ENCODE measurements at places on chromosomes 16 and 17.

GRCh38 chr16:49281480-49281842 lies at the start of gene CBLN1:
CBLN1 (minus strand) TSS chr16:49281838; CDS start chr16:49281465, 373 bp downstream.
- DNase-seq, result no peak

DNA sequence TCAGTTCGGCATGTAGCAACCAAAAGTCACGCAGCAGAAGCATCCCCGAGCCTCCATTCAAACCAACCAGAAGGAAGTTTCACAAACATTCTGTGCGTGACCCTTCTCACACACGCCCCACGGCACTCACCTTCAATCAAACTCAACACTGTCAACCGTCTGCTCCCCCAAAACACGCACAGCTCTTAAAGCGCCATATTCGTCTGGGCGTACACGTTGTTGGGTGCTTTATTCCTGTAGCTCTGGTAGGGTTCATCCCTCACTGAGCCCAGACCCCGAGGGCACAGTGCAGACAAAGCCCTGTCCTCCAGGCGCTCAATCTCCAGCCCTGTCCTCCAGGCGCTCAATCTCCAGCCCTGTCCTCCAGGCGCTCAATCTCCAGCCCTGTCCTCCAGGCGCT lies 2.2 kb downstream of the RAB40B start:
- peak; percentile 30 for DNase-seq

DNA sequence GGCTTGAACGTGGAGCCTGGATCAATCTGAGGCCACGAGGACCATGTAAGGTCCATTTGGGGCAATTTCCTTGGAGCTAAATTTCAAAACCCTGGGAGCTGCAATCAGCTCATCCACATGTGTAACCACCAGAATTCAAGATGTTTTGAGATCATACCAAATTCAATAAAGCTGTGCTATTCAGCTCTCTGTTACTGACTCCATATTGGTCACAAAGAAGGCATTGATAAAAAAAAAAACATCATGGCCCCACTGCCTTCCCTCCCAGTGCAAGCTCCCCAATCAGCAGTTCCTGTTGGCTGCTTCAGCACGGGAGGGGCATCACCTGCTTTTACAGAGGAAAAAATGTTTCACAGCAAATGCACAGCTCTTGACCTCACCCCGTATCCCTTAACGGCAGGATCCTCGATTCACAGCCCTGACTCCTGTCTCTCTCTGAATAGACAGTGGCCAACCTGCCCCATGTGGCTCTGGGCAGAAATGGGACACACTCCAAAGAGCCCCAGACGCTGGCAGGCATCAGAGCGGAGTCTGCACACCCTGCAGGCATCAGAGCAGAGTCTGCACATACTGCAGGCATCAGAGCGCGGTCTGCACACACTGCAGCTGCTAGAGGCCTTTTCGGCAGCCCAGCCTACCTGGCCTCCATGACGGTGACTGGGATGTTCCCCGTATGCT lies 37.1 kb downstream of the FANCA start:
- no peak for DNase-seq

DNA sequence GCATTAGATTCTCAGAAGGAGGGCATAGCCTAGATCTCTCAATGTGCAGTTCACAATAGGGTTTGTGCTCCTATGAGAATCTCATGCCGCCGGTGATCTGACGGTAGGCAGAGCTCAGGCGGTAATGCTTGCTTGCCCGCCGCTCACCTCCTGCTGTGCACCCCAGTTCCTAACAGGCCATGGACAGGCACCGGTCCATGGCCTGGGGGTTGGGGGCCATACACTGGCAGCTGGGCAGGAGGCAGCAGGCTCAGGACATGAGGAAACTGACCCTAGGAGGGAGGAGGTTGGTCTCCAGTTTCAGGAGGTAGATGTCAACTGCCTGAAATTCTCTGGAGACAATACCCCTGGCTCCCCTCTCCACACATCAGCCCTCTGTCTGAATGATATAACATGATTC lies 245.0 kb upstream of the CACNG5 start:
- no peak for DNase-seq

DNA sequence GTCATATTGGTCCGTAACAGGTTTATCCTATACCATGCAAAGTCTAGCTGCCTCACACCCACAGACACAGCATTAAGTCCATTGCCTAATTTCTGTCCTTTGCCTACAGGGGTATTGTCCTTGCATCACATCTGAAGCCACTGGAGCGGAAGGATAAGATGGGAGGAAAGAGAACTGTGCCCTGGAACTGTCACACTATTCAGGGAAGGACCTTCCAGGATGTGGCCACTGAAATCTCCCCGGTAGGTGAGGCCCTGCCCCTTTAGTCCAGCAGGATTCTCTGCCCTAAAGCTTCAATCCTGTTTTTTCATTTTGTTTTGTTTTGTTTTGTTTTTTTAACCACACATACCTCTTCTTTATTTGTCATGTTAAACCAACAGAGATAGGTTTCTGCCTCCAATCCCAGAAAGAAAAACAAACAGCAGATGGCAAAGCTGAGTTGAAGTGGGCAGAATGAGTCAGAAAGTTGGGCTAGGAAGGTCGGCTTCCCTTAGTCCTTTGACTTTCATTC lies 2.2 kb upstream of the EFTUD2 start:
- no peak for DNase-seq

Measured in chondrocyte (in vitro differentiated cells).